ENCODE measurements at places on chromosomes 2 and 18.

DNA sequence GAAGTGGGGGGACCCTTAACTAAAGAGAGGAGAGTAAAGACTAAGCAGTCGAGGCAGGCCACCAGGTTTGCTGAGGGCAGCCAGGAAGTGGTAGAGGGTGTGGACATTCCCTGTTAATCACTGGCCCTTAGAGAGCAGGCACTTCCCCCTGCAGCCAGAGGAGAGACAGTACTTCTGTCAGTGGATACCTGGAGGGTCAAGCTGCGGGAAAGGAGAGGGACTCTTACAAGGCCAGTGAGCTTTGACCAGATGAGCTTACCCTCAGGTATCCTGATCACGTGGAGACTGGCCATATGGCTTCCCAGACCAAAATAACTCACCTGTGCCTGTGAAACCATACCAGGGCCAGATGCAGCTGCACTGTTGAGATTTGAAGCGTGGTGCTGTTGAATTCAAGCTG lies 28.6 kb downstream of the ITGA6 start:
- no peak for DNase-seq

- DNase-seq, result no peak
These were observed 93.6 kb downstream of the ASAP2 start for GRCh38 chr2:9300214-9300613.

- DNase-seq, result no peak
These were observed 88.4 kb upstream of the TMEM247 start for GRCh38 chr2:46390901-46391395.

GRCh38 chr18:62089174-62089573 lies 97.7 kb downstream of the PIGN start:
- no peak for DNase-seq

DNA sequence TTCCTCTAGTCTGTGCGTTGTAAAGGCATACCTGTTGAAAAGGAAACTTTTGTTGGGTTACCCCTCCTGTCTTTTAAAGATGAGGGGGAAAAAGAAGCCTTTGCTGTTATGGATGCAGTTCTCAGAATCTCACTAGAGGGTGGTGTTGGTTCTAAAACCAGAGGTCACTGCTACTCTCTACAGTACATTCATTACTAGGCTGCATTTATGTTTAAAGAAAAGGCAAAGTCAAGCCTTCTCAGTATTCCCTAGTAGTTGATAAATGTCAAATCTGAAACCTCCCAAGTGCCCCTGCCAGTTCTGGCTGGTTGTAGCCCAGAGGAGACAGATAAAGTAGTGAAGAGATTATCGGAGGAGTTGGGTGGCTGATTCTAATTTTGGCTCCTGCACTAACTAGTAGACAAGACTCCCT lies 1.4 kb upstream of the PLCL1 start:
- no peak for DNase-seq

- no peak for DNase-seq
These were observed 53.9 kb upstream of the CYTIP start for GRCh38 chr2:157497638-157498314.

DNA sequence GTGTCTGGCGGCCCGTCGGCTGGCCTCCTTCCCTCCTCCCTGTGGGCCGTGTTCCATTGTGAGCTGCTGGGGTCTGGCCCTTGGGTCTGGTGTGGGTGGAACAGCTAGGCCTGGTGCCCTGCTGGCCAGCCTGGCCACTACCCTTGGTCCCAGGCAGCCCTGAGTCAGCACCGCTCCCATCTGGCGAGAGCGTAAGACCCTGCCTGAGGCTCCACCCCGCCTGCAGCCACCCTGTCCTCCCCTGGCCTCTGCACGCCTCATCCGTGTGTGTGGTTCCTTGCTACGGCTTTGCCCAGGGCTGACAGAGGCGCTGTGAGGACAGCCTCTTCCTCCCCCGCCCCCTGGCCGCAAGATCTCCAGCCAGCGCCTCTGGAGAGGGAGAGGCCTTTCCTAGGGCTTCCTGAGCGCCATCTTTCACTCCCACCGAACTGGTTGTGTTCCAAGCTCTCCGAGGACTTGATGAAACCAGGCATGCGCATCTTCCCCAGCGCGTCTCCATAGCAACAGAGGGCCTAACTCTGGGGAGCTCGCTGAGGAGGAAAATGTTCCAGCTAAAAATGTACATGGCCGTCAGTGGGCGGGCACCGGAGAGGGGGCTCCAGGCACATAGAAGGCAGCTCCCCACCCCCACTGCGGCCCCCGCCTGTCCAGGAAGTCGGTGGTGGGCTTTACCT lies 83.0 kb downstream of the STPG4 start:
- no peak for DNase-seq

GRCh38 chr18:63707816-63708215 lies 5.1 kb downstream of the SERPINB11 start:
- DNase-seq, result no peak
